ENCODE measurements at places on chromosomes 2 and 18.

DNA sequence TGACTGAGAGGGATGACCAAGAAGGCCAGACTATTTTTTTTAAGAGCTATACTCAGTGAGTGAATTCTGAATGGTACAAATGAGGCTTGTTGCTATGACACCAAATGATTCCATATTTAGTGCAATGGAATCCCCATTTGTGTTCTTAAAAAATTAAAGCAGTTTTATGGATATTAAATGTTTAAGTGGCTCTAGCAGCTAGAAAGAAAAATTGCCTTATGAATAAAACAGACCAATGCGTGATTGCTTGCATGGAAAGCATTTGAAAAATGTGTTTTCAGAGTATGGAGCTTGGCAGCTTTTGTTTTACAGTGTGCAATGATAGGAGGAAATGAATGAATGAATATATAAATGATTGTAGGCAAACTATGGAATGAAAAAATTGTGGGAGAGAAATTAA lies 238.8 kb upstream of the DPP10 start:
- DNase-seq = no peak

DNA sequence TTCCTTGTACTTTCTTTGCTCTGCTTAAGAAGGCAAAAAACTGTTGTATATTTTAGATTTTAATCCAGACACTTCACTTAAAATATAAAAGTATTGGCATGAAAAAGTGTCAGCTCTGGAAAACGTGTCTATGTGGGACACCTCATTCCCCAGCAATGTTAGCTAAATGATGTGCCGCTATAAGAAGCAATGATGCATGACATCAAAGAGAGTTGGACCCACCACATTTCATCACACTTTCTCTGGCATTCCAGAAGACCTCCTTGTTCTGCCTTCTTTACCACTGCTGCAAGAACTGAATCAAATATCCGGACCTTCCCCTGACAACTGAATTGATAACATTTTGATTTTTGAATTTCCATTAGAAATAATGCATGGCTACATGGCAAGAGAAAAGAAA lies 242.4 kb upstream of the TANK start:
- DNase-seq = no peak

GRCh38 chr2:98501876-98502275 lies 57.2 kb downstream of the INPP4A start:
- no peak for DNase-seq

GRCh38 chr2:171046048-171046560 lies 114.6 kb downstream of the TLK1 start:
- no peak for DNase-seq

DNA sequence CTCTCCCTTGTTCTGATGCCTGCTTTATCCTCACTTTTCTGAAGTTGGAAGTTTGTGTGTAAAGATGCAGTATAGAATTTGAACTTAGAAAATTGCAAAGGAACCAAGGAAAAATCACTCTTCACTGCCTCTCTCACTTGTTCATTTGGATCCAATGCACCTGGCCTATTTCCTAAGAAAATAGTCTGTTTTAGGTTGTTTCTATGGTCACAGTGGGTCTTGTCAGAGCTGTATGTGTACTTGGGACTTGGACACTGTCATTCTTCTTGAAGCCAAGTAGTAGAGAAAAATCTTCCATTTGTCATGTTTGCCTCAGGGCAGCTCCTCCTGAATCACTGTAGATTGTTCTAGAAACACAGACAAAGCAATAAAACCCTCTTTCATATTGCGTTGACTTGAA lies 80.3 kb upstream of the SESTD1 start:
- no peak for DNase-seq

DNA sequence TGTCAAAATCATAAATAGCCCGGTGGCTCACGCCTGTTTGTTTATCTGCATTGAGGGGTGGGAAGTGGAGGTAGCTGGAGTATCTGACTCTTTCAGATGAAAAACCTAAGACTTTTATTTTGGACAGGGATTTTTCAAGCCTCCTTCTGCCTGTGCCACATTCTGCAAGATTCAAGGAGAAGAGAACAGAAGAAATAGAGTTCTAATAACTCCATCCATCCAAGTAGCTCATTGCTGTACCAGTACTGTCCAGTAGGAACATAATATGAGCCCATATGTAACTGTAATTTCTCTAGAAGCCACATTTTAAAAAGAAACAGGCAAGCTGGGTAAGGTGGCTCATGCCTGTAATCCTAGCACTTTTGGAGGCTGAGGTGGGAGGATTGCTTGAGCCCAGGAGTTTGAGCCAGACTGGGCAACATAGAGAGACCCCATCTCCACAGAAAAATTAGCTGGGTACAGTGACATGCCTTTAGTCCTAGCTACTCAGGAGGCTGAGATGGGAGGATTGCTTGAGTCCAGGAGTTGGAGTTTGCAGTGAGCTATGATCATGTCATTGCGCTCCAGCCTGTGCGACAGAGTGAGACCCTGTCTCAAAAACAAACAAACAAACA lies 35.4 kb upstream of the NT5DC4 start:
- no peak for DNase-seq

DNA sequence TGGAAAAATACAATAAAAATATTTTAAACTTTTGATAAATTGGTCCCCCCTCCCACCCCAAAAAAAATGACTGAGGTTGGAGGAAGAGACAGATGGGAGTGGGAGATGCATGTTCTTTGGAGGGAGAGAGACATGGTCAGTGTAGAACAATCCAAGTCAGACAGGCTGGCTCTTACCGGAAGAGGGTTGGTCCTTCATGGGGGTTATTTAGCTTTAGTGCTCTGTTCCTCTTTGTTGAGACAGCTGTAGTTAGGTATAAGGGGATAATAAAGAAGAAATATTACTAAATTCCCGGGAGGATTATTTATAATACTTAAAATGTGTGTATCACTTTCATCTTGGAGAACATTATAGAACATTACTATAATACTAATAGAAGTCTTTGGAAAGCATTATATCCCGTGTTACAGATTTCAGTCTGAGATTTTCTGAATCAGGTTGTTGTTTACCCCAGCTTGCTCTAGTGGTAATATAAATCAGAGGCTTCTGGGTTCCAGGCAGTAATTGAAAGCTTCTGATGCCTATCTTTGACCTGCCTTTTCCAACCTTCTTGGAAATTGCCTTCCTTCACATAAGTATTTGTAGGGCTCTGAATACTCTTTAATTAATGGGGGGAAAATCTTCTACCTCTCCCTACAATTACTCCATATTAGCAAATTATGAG lies 87.7 kb downstream of the SPTBN1 start:
- DNase-seq = no peak

DNA sequence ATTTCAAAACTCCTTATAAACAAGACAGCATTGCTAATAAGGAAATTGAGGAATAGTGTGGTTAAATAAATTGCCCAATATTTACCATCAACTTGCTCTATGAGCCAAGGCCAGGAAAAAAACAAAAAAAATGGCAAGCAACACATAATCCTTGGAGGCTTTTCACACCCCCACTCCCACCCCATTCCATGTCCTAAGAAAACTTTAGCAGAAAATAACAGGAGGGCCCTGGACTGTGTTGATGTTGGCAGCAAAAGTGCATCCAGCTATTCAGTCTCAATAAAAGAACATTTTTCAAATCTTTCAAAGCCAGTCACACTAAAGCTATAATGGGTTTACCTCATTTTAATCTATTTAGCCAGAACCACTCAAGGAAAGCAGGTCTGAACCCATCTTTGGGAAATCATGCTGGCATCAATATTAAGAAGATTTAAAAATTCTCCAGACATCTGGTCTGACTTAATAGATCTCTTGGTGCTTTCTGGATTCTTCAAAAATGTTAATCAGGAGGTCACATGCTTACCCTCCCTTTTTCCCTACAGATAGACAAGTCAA lies 34.6 kb upstream of the STK17B start:
- no peak for DNase-seq

DNA sequence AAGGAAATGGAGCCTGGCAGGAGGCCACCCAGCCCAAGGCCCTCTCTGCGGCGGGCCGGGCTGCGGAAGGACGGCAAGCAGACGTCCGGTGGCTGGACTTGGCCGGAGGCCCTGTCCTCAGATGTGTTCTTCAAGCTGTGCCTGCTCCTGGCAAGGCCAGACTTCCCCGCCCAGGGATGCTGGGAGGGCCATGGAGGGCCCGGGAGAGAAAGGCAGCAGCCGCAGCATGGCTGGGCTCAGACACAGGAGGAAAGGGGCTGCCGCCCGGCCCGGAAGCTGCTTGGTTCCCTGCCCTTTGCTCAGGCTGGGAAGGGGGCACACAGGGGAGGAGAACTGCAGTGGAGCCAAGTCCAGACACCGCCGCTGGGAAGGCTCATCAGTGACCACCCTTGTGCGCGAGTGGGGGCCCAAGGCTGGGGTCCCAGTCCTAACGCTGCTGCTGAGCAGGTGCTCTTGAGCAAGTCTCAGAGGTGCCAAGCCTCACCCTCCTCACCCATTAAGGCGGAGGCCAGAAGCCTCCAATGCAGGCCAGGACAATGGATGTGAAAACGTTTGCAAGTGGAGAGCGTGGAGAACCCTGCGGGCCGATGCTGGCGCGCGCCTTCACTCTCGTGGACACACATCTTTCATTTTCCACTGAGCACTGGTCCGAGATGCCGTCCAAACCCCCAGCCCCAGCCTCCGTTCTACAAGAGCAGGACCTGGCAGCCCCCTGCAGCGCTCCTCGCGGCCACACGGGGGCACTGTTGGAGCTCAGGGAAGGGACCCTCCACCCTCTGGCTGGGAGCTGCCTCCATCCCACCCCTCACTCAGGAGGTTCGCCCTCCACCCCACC lies 7.9 kb downstream of the CROCC2 start:
- no peak for DNase-seq

DNA sequence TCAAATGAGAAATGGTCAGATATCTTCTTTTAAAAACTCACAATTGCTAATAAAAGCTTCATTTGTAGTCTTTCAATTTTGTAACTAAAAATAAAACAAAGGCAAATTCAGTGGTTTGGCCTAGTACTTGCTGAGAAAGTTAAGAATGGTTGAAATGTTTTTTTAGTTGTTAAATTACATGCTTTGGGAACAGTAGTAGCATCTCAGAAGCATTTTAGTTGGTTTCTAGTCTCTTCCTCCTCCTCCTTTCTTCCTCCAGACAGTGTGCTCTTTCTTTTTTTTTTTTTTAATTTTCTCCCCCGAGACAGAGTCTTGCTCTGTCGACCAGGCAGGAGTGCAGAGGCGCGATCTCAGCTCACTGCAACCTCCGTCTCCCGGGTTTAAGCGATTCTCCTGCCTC lies 9.8 kb downstream of the TRAK2 start:
- DNase-seq = no peak

- no peak for DNase-seq
These were observed 364.2 kb downstream of the LRRTM1 start for GRCh38 chr2:79940364-79940763.

DNA sequence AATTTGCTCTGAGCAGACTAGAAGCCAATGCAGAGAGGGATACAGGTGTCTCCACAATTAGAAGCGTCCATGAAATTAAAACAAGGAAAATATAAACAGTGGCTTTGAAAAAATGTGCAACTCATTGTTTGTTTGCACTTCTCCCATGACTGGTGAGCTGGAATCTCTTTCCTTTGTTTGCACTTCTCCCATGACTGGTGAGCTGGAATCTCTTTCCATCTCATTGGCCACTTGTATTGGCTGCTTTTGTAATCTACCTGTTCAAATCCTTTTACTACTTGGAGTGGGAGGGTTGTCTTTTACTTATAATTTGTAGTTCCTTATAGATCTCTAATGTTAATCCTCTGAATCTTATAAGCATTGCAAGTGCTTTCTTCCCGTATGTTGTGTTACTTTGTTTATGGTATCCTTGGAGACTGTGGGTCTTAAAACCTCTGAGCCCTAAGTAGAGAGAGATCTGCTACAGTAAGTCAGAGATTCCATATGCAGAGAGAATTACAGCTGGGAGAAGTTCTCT lies 94.1 kb downstream of the RTN4 start:
- no peak for DNase-seq

- DNase-seq = no peak
These were observed 91.7 kb upstream of the ACAA2 start for GRCh38 chr18:49904871-49905555.

GRCh38 chr2:127943186-127943585 lies 57.4 kb upstream of the AMMECR1L start:
- DNase-seq = no peak
